ENCODE measurements at places on chromosomes 6 and 20.

- no peak for DNase-seq
Measured at GRCh38 chr6:82910395-82910794, 155.2 kb downstream of the UBE3D start.

GRCh38 chr20:47493963-47494293, 7.8 kb upstream of the NCOA3 start:
- no peak for DNase-seq

- DNase-seq: no peak
Measured at GRCh38 chr20:32050851-32051556, 1.0 kb upstream of the HCK start.

- no peak for DNase-seq
Measured at GRCh38 chr20:16224836-16225235, 348.4 kb downstream of the KIF16B start.

- DNase-seq: no peak
Measured at GRCh38 chr6:149389509-149390297, 10.4 kb upstream of the SUMO4 start.

- no peak for DNase-seq
Measured at GRCh38 chr20:62321521-62321948, 18.7 kb downstream of the ADRM1 start.

DNA sequence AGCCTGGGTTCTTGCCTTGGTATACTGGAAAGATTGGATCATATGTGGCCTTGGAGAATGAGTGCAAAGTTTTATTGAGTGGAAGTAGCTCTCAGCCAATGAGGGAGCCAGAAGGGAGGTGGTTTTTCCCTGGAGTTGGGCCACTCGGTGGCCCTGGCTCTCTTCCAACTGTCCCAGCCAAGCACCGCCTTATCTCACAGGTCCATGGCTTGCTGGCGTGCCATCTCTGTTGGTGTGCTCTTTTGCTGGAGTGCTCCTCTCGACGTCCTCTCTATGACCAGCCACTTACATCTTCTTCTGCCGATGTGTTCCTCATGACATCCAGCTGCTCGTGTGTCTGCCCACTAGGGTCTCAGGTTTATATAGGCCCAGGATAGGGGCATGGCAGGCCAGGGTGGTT, 505.9 kb upstream of the SYNCRIP start:
- no peak for DNase-seq

- no peak for DNase-seq
Measured at GRCh38 chr6:158174024-158174423, 5.9 kb downstream of the GTF2H5 start.

DNA sequence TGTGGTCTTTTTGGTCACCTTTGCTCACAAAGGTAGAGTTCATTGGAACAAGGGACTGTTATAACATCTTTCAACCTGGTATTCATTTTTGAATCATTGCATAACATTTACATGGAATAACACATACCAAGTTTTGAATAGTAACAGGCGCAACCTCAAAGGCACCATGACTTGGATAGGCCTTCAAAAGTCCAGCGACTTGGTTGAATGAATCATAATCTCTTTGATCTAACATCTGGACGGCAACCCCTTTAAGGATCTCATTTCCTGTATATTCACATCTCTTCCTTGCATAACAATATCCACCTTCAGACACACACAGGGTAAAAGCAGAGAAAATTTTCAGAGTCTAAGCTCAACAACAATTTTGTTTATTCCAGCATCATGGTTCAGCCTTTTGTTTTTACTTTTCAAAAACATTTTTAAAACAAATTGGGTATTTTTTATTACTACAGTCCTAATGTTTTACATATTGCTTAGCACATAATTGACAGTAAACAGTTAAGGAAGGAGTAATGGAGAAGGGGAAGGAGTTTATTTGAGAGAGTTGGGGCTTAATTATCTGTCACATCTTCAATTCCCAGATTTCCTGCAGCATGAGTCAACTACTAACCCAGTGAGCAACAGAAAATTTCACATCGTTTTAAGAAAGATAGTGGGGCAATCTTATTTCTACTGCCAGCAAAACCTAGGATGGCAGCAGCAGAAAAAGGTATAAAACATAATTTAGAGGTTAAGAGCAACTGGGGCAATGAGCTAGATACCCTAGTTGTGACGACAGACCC, 41.8 kb upstream of the F13A1 start:
- DNase-seq: no peak

GRCh38 chr6:157054531-157054979, 268.8 kb downstream of the TMEM242 start:
- no peak for DNase-seq

GRCh38 chr6:130520221-130520620, 154.4 kb downstream of the TMEM200A start:
- DNase-seq: no peak

DNA sequence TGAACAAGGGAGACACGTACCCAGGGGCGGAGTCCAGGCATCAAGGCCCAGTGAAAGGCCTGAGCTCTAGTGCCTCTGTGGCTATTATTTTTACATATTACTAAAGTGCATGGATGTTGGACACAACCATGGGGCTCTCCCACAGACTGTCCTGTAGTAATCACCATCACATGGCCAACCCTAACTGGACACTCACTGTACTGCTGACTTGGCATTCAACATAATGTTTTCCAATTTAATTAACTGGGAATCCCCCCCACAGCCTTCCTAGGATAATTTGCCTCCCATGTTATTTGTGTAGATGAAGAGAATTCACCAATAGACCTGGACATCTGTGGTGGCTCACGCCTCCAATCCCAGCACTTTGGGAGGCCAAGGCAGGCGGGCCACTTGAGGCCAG, 34.5 kb downstream of the ARFGEF2 start:
- no peak for DNase-seq

GRCh38 chr6:163955756-163956155, 541.2 kb downstream of the QKI start:
- no peak for DNase-seq

- no peak for DNase-seq
Measured at GRCh38 chr20:2771631-2772080, 28.8 kb downstream of the CPXM1 start.

DNA sequence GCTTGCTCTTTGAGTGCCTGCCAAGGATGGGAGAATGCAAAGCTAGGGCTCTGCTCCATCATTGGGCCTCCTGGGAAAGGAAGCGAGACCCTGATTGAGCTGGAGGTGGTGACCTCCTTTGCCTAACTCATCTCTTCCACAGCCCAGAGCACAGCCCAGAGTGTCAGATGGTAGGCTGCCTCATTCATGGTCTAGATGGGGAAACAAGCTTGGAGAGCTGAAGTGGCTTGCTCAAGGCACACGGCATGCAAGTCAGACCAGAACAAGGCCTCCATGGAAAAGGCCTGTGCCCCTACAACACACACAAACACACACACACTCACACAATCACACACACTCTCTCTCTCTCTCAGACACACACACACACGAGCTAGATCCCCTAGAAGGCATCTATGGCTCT, 17.5 kb downstream of the TGM3 start:
- DNase-seq: no peak

GRCh38 chr6:138652824-138653223, 120.7 kb upstream of the CCDC28A start:
- DNase-seq: no peak

DNA sequence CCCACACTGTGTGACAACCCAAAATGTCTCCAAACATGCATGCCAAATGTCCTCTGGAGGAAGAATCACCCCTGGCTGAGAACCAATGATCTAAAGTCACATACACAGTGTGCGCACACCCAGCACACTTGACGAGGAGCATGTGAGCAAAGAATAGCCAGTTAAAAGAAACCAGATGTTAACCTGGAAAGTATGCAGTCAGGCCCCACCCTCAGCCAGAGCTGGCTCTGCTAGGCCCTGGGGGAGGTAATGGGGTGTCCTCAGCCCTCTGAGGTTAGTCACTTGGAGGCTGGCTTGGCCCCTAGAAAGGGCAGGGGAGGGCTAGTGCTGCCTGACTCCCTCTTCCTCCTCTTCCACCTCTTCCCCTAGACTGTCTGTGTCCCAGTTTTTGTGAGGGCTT, 15.2 kb upstream of the GUCA1A start:
- no peak for DNase-seq

DNA sequence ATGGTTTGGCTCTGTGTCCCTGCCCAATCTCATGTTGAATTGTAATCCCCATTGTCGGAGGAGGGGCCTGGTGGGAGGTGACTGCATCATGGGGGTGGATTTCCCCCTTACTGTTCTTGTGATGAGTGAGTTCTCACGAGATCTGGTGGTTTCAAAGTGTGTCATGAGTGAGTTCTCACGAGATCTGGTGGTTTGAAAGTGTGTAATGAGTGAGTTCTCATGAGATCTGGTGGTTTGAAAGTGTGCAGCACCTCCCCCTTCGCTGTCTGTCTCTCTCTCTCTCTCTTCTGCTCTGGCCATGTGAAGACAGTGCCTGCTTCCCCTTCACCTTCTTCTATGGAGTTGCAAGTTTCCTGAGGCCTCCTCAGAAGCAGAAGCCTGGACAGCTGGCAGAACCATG, 87.6 kb downstream of the MYLK4 start:
- DNase-seq: no peak

GRCh38 chr6:156839591-156840001, 62.4 kb downstream of the ARID1B start:
- DNase-seq: no peak

GRCh38 chr20:59835448-59836395, 97.7 kb downstream of the SYCP2 start:
- no peak for DNase-seq

DNA sequence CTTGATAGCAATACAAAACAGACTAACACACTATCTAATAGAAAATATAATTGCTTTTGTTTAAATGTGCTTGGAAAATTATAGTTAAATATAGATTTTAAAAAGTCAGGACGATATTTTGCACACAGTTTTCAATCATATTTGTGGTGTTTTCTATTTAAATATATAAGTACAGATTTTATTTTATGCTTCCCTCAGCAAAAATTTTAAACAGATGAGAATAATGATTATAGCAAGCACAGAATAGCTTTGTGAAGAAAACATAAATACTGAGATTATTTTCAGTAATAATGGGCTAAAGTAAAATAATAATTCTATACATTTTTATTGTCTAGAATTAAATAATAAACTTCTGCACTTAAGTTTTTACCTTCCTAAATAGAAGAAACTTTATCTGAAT, 809.4 kb downstream of the PHF3 start:
- no peak for DNase-seq

GRCh38 chr6:52736145-52736544, 27.1 kb downstream of the GSTA2 start:
- no peak for DNase-seq

DNA sequence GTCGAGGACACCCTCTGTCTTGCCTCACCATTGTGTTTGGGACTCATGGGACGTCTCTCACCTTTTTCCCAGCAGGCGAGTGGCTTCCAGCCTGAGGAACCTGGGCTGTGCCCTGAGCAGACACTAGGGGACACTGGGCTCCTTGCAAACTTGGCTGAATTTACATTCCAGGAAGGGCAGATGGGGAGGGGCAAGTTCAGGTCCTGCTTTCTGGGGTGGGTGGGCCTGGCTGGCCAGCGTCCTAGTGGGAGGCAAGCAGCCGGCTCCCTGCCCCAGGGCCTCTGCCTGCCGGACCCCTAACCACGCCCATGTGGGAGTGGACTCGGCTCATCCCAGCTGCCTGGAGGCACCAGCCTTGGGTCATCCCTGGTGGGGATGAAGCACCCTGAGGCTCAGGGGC, 48.2 kb upstream of the MLN start:
- no peak for DNase-seq

DNA sequence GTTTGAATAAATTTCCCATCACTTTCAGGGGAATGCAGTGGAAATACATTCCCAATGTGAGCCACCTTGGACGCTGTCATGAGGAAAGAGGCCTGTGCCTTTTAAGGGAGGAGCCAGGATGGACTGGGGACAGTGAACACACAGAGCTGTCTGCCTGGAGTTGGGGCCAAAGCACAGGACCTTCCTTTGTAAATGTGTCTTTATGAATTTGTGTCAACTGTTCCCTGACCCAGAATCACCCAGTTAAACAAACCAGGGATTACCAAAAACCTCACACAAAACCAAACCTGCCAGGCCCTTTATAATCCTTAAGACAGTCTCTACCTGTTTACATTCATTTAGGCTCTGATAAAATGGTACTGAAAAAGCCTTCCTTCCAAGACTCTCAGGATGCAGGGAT, 513.7 kb downstream of the MAFB start:
- no peak for DNase-seq

DNA sequence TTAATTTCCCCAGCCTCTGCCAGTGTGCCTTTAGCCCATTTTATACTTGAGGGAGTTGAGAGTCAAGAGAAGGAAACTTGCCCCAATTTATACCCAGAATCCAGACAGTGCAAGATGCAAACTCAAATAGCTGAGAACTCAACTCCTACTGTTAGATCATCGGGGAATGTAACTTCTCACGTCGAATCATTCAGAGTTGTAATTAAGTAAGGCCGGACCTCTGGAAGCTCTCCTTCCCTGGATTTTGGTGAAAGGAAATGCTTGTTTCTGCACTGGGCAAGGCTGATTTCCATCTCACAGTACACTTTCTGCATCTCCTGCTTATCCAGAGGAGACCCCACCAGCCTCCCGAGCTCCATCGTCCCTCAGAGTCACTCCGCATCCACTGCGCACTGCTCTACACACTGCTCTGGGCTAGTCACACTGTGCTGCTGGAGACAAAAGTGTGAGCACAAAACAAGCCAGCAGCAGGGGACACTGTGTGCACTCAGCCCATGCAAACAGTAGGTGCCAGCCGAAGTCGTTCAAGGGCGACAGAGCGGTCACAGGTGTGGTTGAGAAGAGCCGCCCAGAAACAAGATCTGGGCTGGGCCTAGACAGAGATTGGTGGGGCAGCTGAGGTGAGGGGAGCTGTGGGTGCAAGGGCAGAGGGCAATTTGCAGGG, 150.4 kb upstream of the QKI start:
- DNase-seq: no peak

DNA sequence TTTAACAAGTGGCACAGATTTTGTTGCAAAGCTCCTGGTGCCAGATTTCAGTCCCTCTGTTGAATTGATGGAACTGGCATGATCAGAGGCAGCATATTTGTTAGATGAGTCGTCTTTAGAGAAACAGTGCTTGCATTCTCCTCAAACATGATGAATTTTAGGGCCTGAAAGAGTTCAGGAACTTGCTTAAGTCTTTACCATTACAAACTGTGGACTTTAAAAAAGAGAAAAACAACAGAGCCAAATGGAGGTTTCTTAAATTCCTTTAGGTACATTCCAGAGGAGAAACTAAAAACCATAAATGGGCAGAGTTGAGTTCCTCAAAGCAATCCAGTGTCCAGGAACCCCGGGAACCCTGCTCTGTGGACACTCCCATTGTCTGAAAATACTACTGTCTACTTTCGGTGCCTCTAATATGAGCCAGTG, 2.5 kb downstream of the GTF2H5 start:
- peak; percentile 92 for DNase-seq

DNA sequence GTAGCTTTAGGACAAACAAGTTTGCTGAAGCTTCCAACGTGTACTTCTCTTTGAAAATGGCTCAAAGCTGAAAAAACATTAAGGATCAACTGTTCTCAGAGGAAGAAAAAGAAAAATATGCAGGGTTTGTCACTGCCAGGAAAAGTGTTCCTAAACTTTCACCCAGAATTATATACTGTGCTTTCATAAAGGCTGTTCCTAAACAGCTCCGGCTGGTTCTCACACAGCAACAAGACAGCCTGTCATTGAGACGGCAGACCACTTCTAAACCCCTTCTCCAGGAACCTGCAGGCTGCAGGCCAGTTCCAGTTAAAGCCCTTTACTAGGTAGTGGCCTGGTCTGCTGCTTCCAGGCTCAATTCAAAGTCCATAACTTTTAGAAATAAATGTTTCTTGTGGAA, 97.4 kb upstream of the SOX4 start:
- DNase-seq: no peak

- DNase-seq: no peak
Measured at GRCh38 chr6:37314487-37315156, 39.2 kb upstream of the RNF8 start.

- no peak for DNase-seq
Measured at GRCh38 chr20:19652591-19653026, 105.4 kb upstream of the RIN2 start.

All from HS-27A (cell line).